ENCODE measurements at places on chromosomes 5 and 9.

DNA sequence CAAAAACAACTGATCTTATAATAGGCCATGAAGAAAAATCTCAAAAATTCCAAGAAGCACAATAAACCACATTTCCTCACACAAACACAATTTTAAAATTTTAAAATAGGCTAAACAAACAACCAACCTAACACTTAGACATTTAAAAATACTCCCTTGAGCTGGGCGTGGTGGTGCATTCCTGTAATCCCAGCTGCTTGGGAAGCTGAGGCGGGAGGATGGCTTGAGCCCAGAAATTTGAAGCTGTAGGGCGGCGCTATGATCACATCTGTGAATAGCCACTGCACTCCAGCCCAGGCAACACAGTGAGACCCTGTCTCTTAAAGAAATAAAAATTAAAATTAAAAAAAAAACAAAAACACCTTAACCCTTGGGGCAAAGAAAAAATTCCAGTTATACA is 36.9 kb upstream of the TESK1 start:
- no peak for DNase-seq

GRCh38 chr5:56311306-56311905 is 78.3 kb upstream of the ANKRD55 start:
- DNase-seq, result no peak

- no peak for DNase-seq
These were observed 35.4 kb downstream of the ARL15 start for GRCh38 chr5:54274944-54275343.

DNA sequence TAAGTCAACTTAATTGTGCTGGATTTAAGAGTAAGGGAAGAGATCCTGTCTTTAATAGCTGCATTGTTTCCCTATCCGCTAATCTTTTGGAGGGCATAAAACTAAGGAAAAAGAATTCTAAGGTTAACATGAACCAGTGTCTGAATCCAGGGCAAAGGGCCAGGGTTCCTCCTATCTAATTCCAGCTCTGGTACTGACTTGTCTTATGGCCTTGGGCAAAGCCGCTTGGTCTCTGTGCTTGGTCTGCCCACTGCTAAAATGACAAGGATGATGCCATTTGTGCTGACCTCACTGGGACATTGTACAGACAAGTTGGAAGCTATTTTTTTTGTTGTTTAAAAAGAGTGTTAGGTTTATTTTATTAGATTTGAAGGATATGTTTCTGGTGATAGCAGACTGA is 334.7 kb upstream of the PIK3R1 start:
- DNase-seq, result no peak

- DNase-seq, result no peak
These were observed 616.6 kb downstream of the TLE1 start for GRCh38 chr9:81072758-81073157.

DNA sequence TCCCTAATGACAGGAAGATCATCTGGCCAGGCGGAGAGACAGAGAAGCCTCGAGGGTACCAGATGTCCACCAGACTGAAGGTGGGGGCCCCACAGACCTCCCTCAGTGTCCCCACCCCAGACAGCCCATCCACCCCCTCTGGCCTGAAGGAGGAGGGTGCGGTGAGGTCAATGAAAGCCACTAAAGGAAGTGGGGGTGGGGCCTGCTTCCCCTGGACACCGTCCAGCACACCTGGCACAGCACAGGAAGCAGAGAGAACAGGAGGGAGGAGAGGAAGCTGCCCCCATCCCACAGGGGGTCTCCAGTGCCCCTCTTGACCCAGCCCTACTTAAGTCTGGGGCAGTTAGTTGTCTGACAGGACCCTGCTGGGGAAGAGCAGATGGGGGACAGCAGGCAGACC is 11.2 kb downstream of the LRRC26 start:
- DNase-seq, result no peak

DNA sequence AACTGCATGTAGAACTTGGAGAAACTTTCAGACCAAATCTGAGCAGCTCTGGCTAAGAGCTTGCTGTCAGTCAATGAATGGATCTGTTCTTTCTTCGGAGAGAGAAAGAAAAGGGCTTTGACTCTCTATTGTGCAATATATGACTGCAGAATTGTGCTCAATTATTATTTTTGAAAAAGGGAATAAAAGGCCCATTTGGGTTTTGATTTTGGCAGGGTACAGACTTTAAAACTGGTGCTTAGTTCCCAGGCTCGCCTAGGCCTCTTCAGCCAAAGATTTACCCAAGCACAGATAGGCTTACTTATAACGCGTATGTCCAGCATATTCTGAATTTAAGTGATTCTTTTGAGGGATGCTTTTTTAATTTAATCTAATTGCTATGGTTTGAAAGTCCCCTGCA is 59.3 kb downstream of the RETREG1 start:
- DNase-seq, result no peak

DNA sequence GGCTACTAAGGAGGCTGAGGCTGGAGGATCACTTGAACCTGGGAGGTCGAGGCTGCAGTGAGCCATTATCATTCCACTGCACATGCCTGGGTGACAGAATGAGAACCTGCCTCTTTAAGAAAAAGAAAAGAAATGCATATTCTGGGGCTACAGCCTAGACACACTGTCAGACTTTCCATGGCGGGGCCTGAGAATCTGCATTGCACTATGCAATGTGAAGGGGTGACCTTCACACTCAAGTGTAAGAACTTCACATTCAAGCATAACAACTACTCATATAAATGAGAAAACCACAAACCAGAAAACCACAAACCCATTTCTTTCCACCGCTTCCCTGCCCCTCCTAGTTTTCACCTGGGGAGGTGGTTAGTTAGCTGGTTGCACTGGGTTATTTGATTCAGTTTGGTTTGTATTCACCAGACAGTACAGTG is 18.0 kb upstream of the FBP2 start:
- no peak for DNase-seq

DNA sequence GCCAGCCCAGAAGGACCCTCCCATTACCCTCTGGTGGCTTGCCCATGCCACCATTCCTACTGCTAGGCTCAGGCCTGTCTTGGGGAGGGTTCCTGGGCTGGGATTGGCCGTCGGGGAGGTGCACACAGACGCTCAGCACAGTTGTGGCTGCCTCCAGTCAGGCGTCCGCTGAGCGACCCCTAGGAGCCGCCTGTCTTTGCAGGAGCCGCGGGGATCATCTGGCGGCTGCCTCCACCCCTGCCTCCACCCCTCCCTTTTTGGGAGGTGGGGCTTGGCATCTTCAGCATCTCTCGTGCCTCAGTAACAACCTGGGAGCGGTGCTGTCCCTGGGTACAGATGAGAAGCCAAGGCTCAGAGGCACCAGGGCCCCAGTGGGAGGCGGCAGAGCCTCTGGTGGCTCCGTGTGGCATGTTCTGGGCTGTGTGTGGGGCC is 39.6 kb downstream of the RXRA start:
- no peak for DNase-seq

DNA sequence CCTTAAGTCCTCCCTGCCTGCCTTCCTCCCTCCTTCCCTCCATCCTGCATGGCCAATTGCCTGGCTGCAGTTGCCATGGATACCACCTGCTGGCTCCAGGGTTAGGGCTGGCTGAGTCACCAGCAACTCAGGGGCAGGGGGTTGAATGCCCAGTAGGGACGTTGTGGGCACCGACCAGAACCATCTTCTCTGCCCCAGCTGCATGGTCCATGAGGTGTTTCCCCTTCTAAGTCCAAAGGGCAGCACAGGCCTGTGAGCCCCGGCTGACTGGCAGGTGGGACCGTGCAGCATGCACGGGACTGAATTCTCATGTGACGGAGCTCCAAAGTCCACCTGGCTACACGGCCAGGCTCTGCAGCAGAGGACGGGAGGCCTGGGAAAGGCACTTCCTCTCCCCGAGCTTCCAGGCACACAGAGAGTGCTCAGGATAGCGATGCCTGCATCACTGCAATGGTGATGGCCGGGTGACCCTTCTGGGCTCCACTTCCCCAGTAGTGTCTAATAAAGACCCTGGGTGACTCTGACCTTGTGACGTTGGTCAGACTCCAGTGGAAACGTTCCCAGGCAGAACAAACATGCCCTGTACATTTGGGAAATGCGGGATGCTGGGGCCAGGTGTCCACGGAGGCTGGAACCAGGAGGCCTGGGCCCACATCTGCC is 5.7 kb downstream of the ASS1 start:
- DNase-seq, result no peak

DNA sequence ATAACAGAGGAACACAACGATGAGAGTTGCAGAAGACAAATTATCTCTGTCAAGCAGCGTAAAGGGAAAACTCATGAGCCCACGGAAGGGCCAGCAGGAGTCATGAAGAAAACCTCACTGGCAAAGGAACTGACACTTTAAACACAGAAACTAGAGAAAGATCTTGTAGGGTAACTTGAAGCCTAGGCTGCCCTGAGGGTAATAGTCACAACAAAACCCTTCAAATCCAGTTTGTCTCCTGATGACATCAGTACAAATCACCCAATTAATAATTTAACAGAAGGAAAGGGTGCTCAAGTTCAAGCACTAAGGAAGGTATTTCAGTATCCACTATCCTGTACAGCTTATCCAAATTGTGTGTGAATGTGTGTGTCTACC is 549.1 kb downstream of the MTRR start:
- no peak for DNase-seq

- DNase-seq, result no peak
These were observed 5.4 kb downstream of the RAD17 start for GRCh38 chr5:69374911-69375446.

- no peak for DNase-seq
These were observed 34.8 kb downstream of the PRLR start for GRCh38 chr5:35195472-35195852.

DNA sequence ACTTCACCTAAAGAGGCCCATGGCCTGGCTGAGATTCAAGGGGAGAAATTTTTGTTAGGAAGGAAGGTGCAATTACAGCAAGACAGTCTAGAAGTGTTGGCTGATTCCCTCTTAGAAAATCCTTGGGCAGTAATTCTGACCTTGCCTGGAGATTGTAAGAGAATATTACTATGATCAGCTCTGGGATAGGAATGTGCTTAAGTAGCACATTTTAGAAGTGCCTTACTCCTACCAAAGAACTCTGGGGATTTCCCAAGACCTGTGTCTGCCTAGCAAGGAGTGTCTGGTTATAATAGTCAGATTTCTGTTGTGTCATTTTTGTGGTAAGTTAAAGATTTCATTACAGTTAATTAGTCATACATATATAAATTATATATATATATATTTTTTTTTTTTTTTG is 52.3 kb downstream of the NLN start:
- peak; percentile 89 for DNase-seq

- no peak for DNase-seq
These were observed 202.1 kb downstream of the EBF1 start for GRCh38 chr5:158897444-158898160.

GRCh38 chr9:73680831-73681230 is 529.2 kb downstream of the ANXA1 start:
- no peak for DNase-seq

DNA sequence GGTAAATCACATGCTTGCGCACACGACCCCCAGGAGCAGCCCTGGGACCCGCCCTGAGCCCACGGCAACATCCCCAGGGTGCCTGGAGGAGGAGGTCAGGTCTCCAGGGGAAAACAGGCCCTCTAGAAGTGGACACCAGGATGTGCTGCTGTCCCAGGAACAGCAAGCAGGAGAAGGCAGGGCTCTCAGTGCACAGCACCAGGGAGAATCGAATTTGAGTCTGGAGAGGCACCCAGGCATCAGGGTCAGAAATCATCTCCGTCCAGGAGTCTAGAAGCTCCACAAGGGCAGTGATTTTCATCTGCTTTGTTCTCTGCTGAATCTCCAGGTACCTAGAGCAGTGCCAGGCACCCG is 93.6 kb downstream of the PAX5 start:
- no peak for DNase-seq

GRCh38 chr5:95647886-95648860 is 1.6 kb downstream of the RFESD start:
- no peak for DNase-seq

- no peak for DNase-seq
These were observed 156.4 kb downstream of the ST8SIA4 start for GRCh38 chr5:100746730-100747129.

- DNase-seq, result no peak
These were observed 10.0 kb upstream of the RETREG1 start for GRCh38 chr5:16626696-16627264.

- DNase-seq, result peak; percentile 47
These were observed 759.5 kb downstream of the TAF11L14 start for GRCh38 chr5:18393565-18394442.

DNA sequence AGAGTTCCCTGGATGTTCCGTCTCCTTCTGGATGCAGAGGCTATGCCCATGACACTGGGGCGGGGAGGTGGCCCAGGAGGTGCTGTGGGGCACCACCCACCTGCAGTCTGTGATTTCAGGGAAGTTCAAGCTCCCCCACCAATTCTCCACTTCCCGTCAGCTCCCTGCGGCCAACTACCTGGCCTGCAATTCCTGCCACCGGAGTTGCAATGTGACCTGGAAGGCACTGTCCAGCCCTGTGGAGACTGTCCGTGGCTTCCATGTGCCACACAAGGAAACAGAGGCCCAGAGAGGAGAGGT is 16.6 kb downstream of the GFI1B start:
- DNase-seq, result no peak

DNA sequence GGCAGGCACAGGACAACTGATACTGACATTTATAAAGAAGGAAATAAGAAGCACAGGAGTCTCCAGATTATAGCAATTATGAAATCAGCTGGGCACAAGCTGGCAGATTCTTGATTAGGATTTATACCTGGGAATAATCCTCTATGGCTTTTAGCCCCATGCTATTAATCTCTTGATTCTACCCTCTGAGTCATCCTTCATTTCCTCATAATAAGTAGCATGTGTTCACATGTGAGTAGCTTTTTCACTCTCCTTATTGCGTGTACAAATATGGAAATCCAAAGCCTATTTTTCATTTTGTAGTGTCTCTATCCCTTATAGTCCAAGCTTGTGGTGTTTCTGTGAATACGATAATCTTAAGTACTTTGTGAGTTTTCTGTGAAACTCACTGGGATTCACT is 185.0 kb upstream of the PRLR start:
- DNase-seq, result no peak

DNA sequence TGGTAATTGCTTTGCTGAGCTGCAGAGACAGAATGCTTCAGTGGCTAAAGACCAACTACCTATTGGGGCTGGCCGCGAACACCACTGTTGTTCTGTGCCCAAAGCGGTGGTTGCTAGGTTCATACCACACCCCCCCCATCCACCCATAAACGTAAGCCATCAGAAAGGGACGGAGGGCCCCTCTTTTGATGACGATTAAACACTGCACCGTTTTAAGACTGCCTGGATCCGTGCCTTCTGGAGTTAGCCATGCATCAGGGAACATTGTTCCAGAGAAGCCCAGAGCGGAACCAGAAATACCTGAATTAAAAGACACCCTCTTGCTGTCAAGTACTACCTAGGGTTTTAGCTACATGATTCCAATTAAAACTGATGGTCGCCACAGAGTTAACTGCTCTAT is 369.1 kb upstream of the DAP start:
- DNase-seq, result no peak

Measured in kidney glomerular epithelial cell (primary cell).